ENCODE measurements at places on chromosomes 3 and 15.

DNA sequence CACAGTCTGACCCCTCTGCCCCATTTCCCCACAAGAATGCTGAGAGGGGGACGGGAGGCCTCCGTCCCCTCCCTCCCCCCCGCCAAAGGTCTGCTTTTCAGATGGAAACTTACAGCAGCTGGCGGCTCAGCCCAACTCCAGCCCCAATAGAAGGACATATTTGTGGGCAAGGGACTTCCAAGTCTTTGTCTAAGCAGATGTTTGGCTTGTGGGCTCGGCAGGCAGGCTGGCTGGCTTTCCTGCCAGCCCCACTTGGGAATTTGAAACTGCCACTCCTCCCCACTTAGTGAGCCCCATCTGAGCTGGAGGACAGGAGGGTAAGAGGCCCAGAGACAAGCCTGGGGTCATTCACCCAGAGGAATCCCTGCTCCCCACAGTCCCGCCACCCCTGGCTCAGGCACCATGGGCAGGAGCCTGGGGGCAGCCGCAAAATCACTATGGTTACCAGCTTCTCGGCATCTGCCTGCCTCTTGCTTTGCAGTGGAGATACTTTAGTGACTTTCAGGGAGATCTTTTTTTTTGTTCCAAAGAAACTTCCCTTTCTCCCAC, 53.6 kb downstream of the LMCD1 start:
- DNase-seq: no peak

DNA sequence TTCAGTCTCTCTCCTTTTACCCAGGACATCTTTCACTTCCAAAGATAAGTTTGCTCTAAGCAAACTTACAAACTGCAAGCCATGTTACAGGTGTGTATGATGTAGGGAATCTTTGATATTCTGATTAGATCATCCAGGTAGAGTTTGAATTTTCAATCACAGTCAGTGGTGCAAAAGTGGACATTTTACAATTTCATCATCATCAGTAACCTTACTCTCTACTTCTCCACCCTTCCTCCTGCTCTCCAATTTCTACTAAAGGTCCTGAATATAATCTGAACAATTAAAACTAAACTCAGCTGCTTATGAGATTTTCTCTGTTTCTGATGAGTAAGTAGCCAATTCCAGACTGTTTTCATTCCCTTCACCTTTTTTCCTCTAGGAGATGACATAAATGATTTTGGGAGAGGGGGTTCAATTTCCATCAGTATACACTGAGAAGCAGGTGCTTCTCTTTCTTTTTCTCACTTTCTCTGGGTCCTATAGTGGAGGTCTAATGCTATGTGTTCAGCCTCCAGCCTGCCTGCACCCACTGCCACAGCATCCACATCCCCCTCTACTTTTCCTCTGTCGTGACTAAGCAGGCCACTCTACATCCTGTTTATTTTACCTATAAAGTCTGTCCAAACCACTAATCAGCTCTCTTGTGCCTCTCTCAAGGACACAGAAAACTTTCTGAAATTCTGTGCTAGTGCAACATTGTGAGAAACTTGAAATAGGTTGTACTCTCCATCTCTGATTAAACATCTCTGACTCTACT, 27.6 kb downstream of the SUCNR1 start:
- DNase-seq: peak; percentile 47

GRCh38 chr3:128367221-128367620, 99.5 kb downstream of the DNAJB8 start:
- DNase-seq: no peak

DNA sequence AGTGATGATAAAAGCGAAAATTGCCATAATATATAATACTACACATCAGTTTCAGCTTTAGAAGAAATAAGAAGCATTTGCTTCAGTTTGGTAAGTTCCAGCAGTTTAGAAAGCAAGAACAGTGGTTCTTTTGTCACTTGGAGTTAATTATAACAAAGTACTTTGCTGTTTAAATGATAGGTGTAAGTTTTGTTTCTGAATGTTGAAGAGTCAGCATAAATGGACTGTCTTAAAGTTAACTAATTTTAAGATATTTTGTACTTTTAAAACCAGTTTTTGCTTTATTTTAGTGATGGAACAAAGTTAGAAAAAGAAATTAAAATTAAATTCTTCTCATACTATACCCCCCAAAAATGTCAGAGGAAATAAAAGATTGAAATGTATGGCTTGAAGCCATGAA, 24.6 kb downstream of the CHCHD6 start:
- DNase-seq: no peak

- no peak for DNase-seq
Observed at GRCh38 chr3:23199649-23200048, 3.5 kb upstream of the UBE2E2 start.

- peak; percentile 22 for DNase-seq
Observed at GRCh38 chr3:194204042-194204987, 68.4 kb downstream of the HES1 start.

DNA sequence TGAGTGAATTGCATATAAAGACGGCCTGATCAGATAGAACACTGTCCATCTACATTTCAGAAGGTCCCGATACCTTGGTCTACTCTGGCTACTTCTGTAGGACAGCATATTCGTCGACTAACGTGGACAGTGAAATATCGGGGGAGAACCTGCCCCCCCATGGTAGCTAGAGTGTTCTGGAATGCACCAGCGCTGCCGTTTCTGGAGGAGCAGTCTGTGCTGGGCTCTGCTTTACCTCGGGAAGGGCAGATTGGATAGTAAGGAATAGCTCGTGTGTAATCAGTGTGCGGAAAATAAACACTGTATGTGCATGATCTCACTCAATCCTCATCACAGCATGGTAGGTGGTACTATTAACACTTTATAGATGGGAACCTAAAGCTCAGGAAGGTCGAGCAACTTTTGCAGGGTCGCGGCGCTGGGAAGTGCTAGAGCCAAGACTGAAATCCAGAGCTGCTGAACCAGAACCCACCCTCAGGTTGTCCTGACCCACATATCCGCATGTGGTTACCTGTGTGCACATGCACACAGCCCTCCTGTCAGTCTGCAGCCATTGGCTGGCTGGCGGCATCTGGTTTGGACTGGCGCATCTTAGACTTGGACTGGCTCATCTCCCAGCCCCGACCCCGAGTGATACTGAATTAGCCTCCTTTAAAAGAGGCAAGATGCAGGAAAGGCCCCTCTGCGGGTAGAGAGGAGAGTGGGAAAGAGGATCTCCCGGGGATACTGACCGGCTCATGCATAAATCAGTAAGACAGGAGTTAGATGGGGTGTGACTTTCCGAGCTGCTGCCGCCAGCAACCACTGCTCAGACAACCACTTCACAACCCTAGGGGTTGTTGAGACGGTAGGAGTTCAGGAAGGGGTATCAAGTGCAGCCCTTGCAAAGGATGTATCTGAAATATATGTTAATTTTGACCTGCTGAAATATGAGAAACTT, 155.0 kb upstream of the BHLHE40 start:
- no peak for DNase-seq

- DNase-seq: no peak
Observed at GRCh38 chr3:33803252-33803651, 4.8 kb downstream of the PDCD6IP start.

DNA sequence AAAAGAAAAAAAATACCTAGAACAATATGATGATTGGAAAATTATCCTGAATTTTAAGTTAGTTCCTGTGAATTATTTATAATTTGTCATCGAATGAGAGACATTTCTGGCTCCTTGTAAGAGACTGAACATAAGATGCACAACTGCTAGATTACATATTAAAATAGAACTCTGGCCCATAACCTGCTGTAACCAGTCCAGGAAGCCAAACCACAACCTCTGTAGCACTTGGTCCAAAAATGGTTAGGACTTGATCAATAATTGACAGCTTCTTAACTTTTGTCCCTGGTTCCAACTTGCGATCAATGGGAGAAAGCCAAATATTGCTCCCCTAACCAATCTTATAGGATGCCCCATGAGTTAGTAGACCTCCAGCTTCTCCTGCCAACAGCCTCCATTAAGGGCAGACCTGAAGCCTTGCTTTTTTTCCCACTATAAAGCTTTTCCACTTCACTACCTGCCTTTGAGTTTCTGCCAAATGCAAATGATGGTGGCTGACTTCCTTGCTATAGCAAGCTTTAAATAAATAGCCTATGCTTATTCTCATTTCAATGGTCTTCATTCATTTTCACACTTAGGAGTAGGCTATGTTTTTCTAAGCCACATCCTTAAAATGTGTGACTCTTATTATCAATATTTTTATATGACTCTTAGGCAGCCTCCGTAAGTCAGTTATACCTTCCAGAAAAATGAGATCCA, 224.0 kb upstream of the ARHGEF26 start:
- no peak for DNase-seq

DNA sequence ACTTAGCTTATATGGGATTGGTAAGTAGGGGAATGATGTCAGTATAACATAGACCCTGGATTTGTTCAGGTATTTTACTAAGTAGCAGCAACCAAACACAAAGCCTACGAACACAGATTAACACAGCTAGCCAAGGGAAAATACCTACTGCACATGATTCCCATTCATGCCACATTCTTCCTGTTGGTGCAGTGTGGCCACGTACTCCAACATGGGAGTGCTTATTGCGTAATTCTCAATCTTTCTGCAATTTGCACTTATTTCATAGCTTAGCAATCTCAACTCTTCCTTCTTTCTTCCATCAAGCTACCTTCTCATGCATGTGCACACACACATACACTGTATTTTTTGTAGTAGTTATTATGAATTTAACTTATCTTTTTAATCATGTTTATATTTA, 186.8 kb downstream of the IL5RA start:
- DNase-seq: no peak

DNA sequence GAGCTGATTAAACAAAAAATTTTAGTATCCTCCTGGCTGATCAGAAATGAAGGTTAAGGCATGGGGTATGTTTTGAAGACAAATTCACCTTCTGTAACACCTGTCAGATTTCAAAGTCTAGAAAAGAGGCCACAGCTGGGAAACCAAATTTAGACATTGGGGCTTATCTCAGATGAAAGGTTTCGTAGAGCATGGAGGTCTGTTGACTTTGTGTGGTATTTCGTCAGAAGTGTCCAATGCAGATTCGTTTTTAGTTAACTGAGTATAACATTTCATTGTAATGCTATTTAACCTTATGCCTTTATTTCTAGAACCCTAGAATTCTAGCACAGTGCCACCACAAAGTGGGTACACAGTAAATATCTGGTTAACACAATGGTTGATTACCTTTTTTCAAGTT, 61.7 kb downstream of the FNDC3B start:
- no peak for DNase-seq

GRCh38 chr15:90557186-90558084, 27.7 kb downstream of the CRTC3 start:
- DNase-seq: no peak

GRCh38 chr3:52005571-52005986, 9.9 kb upstream of the RPL29 start:
- DNase-seq: peak; percentile 76

DNA sequence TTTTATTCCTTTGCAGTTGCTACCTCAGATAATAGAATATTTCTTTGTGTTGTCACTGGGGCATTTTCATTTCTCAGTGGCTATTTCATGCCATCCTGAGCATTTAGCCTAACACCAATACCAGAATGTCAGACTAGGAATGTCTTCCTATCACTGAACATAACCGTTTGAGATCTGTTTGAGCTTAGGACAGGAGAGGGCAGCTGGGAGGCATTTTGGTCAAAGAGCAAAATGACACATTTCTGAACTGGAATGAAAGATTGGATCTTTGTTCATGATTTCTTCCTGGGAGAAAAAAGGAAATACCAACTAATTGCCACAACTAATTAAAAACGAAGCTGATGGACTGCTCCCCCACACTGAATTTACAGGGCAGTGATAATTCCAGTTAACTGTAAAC, 921.3 kb upstream of the NR2F2 start:
- DNase-seq: peak; percentile 14

- DNase-seq: peak; percentile 86
Observed at GRCh38 chr15:40217166-40217824, 21.6 kb upstream of the PAK6 start.

GRCh38 chr15:74712311-74712710, 13.0 kb downstream of the CYP1A1 start:
- DNase-seq: no peak

DNA sequence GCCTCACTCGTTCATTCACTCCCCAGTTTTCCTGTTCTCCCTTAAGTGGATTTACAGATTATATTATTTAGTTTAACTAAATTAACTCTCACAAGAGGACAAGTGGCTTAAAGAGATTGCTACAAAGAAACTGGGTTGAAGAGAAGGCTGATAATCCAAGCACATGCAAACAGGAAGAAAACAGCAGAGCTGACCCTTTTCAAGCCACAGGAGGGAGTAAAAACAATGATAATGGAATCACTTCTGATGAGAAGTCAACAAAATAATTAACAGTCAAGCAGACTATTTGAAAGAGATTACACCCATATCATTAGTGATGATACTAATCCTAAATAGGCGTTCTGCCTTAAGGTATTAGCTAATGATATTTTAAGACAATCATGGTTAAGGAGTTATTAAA, 31.7 kb downstream of the BOC start:
- no peak for DNase-seq

DNA sequence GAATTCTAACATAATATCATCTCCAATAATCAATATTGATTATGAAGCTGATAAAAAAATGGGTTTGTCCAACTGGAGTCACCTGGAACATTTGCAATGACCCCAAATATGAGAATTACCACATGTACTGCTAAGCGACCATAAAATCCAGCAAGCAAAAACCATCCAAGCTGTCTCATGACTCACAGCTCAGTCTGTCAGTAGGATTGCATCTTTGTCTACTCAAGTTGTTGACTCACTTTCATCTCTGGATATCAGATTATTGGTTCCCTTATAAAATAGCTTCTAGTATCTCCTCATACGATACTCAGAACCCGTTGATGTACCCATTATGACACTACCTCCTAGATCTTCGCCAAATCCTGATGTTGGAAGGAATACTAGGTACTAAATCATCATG, 209.8 kb upstream of the ATP11B start:
- no peak for DNase-seq

GRCh38 chr3:178304758-178305467, 231.3 kb upstream of the KCNMB2 start:
- DNase-seq: no peak

- DNase-seq: peak; percentile 52
Observed at GRCh38 chr3:160403796-160404470, 4.5 kb downstream of the SMC4 start.

GRCh38 chr3:37605572-37606153, 256.0 kb upstream of the CTDSPL start:
- no peak for DNase-seq

DNA sequence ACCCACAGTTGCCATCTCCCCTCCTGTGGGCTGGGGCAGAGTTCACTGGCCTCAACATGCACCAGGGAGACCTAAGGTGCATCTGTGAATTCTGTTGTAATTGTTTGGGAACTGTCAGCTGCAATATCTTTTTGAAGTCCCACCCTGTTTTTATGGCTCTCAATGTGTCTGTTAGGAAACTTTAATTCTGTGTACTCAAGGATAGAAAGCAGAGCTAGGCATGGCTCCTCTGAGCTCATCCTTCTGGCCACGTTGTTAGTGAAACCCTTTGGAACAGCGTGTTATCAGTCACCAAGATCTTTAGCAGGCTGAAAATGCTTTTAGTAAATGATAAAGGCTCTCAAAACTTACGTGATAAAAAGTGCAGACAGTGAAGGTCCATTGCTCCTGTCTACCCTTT, 33.6 kb upstream of the MTMR10 start:
- DNase-seq: peak; percentile 32

GRCh38 chr15:92822216-92823144, 77.6 kb upstream of the CHD2 start:
- DNase-seq: no peak

- no peak for DNase-seq
Observed at GRCh38 chr15:75551091-75551490, 28.0 kb downstream of the PTPN9 start.
